Stimulated activated CD8-positive, alpha-beta memory T cell treated with anti-CD3 and anti-CD28 coated beads, Interleukin-4, amount 100 ng/mL, for 1 hour (primary cell): ENCODE measurements at places on chromosomes 4 and X.

- no peak for DNase-seq
These were observed 82.8 kb upstream of the AMELX start for GRCh38 chrX:11210415-11210801.

GRCh38 chr4:156764846-156765245 is 206.8 kb downstream of the PDGFC start:
- no peak for DNase-seq

- DNase-seq = no peak
These were observed 8.2 kb upstream of the ZRSR2 start for GRCh38 chrX:15781961-15782699.

DNA sequence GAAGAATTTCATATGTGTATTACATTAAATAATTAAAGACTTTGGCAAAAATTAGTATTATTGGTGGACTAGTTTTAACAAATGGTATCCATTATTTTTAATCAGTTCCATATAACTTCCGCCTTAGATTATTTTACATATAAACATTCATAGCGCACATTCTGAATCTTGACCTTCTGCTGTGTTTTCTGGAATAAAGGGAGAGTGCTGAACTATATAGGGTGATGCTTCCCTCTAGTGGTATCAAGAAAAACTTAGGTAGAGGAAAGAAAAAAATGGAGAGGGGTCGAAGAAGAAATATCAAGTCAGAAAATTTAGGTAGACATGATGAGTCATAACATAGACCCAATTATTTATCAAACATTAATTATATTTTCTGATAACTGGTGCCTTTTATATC is 155.6 kb upstream of the PACRGL start:
- no peak for DNase-seq

DNA sequence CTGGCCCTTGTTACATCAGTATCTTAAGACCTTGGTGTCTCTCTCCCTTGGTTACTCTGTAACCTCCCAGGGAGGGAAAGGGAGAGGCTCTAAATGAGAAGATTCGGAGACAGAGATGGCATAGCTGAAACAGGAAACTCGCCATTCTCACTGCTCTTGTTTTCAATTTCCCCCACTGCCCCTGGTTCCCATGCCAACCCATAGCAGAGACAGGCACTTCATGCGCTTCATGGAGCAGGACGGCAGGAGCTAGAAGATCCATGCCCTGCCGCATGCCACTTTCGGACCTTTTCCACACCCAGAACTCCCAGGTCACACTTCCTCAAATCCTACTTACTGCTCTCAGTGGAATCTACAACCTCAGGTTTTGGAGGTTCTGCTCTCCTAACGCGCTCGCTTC is 3.1 kb downstream of the ZMYM3 start:
- no peak for DNase-seq

GRCh38 chr4:95293014-95293413 is 255.8 kb downstream of the UNC5C start:
- no peak for DNase-seq

GRCh38 chr4:32215277-32215676 is 1495.1 kb downstream of the PCDH7 start:
- no peak for DNase-seq

- no peak for DNase-seq
These were observed 102.2 kb downstream of the SLC2A9 start for GRCh38 chr4:9919047-9919446.

GRCh38 chr4:163895378-163896005 is 401.0 kb downstream of the TMA16 start:
- DNase-seq = peak; percentile 2

- no peak for DNase-seq
These were observed 14.8 kb downstream of the TCEAL8 start for GRCh38 chrX:103240155-103240554.

DNA sequence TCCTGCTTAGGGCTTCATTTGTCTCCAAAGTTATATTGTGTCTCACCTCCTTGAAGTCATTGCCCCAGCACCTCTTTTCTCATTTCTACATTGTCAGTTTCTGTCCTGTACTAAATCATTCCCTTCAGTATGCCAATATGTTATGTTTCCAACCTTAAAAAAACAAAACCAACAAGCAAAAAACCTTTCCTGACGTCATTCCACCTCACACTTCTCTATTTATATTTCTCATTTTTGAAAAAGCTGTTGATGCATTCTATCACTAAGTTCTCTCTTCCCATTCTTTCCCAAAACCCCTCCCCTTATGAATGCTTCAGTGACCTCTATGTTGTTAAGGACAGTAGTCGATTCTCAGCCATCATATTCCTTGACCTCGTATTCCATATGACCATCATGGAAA is 98.7 kb upstream of the ARHGAP24 start:
- no peak for DNase-seq
